ENCODE measurements at places on chromosomes 3 and 15.

DNA sequence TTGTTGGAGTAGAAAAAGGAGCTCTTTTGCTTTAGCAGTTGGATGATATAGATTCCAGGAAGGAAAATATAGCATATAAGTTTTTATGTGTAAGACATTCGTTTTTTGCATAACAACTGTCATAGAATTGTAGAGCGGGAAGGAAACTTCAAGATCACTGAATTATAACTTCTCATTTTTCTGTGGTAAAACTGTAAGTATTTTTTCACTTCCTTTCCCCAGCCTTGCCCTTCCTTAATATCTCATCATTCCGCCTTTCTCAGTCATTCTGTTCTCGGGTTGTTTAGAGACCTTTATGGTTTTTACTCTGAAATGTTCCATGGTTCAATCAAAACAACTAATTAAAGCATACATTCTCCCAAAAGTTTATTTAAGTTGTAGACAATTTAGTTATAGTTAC is 1.1 kb downstream of the EAF2 start:
- no peak for DNase-seq

DNA sequence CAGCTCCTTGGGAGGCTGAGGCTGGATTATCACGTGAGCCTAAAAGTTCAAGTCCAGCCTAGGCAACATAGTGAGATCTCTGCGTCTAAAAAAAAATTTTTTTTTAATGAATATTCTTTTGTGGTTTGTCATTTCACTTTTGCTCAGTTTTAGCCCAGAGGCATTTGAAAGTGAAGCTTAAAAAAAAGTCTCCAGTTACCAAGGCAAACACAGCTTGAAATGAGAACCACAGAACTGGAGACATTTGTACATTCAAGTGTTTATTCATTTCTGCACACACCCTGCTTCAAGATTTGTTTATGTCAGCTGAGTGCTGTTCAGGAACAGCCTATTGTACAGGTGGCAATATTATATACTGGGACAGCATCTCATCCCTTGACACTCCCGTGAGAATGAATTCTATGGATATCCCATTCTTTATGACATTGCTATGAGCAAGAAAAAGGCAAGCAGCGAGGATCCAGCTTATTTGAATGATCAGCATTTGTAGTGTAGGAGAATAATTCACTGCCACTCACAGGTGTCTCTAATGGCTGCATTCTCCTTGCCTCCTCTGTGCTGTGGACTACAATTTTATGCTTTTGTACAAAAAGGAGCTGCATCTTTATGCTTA is 444.8 kb upstream of the GRM7 start:
- DNase-seq = no peak

DNA sequence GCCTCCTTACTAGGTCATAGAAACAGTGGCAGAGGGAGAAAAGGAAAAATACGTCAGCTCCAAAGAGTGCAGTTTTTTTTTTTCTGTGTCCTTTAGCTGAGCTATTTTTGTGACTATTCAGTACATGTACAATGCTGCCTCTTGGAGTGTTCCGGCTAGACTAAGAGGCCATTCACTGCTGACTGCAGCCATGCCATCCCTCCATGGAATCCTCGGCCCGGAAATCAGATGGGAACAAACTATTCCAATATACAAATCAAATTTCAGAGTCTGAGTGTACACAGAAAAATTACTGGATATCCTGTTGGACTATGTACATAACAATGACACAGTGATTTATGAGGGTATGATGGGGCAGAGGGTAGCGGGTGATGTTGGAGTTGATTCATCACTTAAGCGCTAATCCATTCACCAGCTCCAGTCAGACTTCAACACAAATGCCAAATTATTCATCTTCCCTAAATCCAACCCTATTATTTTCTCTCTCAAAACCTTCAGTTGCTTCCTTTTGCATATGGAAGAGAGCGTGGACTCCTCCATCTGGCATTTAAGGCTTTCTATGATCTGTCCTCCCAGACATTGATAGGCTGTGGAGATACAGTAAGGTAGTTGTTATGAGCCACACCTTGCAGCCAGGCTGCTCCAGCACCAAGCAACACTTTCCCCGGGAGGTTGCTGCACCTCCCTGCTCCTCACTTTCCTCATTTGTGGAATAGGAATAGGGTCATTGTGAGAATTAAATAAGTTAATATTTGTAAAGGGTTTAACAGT is 109.1 kb downstream of the LPP start:
- no peak for DNase-seq

DNA sequence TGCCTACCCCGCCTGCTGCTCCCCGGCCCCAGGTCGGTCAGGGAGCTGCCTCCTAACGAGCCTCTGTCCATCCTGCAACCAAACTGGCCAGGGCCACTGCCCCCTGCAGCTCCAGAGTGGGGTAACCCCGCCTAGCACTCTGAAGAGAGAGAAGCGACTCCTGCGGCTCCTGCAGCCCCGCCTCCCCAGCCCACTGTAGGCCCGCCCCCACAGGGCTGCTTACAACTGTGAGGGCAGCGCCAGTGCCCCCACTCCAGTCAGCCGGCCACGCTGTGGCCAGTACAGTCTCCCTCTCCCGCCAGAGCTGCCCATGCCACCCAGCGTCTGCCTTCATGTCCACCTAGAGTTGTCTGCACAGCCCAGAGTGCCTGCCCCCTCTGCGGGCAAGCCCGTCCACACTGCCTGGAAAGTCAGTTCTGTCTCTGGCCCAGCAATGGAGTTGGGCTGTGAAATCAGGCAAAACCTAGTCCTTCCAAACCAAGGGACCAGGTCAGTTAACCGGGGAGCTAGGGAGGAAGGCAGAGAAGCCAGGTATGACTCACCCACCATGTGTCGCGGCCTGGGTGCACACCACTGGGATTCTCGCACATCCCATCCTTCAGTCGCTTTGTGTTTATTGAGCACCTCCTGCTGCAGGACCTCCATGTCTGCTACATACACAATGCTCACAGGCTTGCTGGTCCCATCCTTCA is 2.4 kb downstream of the UCN2 start:
- DNase-seq = no peak

DNA sequence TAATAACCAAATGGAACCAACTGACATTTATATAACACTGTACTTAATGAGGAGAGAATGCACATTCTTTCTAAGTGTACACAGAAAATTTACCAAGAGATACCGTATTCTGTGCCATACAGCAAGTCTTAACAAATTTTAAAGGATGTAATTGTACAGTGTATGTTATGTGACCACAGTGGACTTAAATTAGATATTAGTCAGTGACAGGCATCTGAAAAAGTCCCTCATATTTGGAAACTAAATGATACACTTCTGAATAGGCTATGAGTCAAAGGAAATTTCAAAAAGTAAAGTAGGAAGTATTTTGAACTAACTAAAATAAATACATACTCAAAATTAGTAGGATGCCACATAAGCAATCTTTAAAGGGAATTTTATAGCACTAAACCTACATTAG is 59.6 kb upstream of the P3H2 start:
- no peak for DNase-seq

- DNase-seq = no peak
These were observed 4.6 kb upstream of the SIN3A start for GRCh38 chr15:75455982-75456531.

- no peak for DNase-seq
These were observed 168.9 kb downstream of the TIGIT start for GRCh38 chr3:114462750-114463149.

GRCh38 chr3:8460050-8460708 is 41.4 kb upstream of the LMCD1 start:
- DNase-seq = no peak

DNA sequence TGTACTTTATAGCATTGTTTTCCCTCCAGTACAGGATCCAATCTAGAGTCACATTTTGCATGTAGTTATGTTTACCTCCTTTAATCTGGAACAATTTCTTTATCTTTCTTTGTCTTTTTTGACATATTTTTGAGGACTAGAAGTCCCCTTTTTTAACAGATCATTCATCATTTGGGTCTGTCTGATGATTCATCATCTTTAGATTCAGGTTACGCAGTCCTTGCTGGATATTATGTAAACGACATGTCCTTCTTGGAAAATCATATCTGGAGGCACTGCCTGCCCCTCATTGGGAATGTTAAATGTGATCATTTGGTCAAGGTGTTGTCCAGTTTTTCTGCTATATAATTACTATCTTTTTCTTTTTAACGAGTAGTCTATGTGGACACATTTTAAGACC is 18.3 kb downstream of the TGM4 start:
- no peak for DNase-seq
